ENCODE measurements at places on chromosomes 11 and 22.
A peak's percentile ranks its signal among the peaks of the same experiment; 100 is the strongest.

GRCh38 chr11:122933416-122933815 is 48.2 kb downstream of the BSX start:
- DNase-seq, result no peak

GRCh38 chr22:29581799-29582198 is 886 bp upstream of the NIPSNAP1 start:
- DNase-seq, result no peak

GRCh38 chr11:64892411-64892831 is 14.0 kb upstream of the EHD1 start:
- no peak for DNase-seq

- peak; percentile 29 for DNase-seq
These were observed 11.1 kb upstream of the TAB1 start for GRCh38 chr22:39388261-39389011.

DNA sequence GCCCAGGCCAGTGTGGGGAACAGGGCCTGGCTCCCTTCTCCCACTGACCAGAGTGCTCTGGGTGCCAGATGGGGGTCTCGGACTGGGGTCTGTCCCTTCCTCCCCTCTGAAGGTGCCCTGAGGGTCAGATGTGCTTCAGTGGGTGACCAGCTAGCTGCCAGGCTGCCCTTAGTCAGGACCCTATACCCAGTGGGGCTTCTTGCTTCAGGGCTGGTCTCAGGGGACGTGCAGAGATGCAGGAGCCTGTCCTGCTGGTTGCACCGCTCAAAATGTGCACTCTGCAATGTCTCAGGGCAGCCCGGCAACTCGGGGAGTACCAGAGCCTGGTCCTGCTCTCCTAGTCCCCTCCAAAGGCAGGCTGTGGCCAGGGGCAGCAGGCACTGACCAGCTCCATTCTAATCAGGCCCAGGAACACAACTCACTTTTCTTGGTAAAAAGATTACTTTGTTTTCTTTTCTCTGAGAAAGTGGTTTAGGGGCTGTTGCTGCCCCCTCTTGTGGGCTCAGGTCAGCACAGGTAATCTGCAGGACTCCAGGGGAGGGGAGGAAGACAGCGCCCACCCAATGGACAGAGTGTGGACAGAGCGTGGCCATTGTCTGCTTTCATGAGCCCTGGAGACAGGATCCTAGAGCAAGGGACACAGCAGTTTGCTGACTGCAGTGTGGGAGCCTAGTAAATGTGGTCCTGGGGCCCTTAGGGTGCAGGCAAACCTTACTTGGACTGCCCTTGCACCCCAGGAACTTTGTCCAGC is 80.9 kb downstream of the MED15 start:
- DNase-seq, result no peak

DNA sequence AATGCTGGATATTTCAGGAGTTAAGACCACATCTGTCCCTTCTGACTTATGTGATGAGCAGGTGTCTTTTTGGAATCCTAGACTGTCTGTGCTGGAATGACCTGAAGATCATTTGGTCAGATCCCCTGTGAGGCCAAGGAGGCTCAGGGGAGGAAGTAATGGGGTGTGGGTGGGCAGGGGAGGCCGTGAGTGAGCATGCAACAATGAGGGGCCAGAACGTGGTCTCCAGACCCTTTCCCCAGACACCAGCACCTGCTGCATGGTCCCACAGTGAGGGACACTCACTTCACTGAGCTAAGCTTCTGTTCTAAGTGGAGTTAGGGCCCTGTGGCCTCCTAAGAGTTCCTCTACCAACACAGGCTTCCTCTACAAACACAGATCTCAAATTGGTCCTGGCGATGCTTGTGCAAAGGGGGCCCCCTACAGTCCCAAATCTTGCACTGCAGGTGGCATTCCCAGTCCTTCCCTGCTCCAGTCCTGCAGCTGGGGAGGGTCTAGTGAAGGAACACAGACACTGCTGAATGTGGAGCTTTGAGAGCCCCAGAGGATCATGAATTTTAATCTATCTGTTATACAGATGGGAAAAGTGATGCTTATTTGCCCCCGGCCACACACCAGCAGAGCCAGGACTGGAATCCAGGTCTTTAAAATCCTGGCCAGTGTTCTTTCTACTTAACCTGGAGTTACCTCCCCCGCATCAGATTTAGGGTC is 7.4 kb downstream of the USP2 start:
- no peak for DNase-seq

DNA sequence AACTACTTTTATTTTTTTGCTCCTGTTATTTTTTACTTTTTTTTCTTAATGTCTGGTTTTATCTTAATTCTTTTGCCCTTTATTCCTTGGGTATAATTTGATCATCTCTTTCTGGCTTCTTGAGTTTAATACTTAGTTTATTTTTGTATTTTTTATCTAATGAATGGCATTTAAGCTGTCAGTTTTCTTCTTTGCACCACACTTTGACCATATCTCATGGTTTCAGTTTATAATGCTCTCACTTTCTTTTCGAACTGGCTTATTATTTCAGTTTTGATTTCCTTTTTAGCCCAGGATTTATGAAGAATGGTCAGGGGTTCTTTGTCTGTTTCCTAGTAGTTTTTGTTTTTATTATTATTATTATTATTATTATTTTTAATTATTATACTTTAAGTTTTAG is 48.3 kb downstream of the QSER1 start:
- no peak for DNase-seq
